ENCODE measurements at places on chromosomes 5 and 9. TPM values are rescaled to one million over a fixed set of nuclear protein-coding genes. Genes with fewer than 3 reads are reported as not detected.

CA9 gene
- 0.30 TPM for total RNA-seq

PCDHA9 gene
- total RNA-seq: not detected

ST8SIA4 gene
- 73.8 TPM for total RNA-seq

SARDH gene
- 0.68 TPM for total RNA-seq

PCDHB8 gene
- total RNA-seq: not detected

ADRA1B gene
- not detected for total RNA-seq

ADAMTS2 gene
- total RNA-seq: not detected
